ENCODE measurements at places on chromosomes 1 and 21.

DNA sequence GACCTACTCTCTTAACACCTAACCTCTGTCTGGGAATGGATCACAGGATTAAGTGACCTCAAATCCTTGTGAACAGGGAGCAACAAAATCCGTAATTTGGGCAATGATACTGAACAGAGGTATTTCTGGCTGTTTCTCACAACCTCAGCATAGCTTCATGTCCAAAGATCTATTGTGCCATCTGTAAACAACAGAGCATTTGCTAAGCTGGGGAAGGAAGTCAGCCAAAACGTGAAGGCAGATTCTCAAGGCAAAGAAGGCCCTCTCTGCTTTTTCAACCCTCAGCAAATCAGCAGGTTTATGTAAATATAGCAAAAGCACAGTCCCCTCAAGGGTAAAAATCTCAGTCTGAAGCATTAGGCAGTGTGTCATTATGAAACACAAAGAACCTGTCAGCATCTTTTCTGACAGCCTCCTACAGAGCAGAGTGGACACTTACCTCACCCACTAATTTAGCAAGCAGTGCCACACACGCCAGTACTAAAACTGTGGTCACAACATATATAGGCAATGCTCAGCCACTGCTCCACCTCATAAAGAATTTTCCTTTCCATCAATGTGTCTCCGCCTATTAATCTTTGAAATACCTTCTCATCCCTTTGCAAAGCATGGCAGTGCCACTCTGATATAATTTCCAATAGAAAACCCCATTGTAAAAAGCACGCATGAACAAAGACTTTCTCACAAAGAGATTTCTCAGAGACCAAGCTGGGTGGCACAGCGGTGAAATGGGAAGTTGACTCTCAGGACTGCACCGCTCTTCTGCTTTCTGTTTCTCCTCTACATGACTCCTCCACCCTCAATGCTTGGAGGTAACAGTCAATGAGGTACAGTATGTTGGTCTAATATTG is 188.0 kb downstream of the RERE start:
- no peak for DNase-seq

DNA sequence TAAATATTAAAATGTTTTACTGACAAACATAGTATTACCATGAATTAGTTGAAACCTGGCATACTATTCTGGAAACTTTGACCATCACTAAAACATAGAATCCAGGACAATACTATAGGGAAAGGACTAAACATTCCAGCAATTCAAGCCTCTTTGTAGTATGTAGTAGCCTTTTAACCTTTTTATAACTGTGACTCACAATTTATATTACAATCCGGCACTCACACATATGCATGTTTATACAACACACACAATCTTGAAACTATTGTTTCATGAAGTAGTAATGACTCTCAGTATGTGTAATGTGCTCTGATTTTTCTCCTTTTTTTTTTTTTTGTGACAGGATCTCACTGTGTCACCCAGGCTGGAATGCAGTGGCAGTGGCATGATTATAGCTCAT is 64.3 kb downstream of the ANKRD13C start:
- DNase-seq = no peak

DNA sequence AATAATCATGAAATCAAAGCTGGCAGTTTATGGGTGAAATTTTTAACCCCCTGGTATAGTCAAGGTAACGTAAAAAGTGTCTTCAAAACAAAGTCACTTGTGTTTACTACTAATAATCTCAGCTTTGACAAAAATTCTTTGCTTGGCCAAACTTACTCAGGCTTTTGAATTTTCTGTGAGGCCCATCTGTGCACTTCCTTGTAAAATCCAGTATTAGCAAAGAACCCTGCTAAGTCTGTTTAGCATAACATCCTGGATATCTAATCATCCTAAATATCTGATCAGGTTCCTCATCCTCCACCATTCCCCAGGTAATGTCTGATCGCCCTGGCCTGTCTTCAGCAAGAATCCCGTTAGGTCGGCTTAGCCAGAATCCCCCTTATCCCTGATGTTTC is 3.0 kb downstream of the LYST start:
- DNase-seq = no peak

- DNase-seq = no peak
These were observed 81.1 kb upstream of the ATP1B1 start for GRCh38 chr1:169025412-169025811.

DNA sequence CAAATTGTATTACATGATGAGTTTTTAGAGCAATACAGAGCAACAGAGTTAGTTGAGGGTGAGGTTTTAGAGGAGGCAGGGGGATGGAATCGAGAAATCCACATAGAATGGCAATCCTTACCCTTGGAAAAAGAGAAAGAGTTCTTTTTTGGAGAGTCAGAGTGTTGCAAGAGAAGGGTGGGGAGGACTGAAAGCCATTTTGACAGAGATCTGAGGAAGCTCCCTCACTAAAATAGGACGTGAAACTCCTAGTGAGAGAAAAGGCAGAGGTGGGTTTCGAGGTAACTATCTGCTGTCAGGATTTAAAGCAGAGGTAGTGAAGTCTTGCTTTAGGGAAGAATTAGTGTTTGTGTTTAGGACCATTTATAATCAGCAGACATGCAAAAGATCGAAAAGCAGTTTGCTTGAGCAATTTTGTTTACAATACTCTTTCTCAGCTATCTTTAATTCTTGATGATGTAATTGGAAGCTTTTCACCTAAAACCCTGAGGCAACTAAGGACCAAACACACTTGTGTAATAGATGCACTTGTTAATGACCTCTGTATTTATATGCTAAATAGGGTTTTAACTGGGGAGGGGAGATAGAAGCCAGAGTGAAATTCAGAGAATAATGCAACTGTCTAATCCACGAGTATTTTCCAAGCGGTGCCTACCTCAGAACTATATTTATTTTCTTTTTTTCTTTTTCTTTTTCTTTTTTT is 20.0 kb downstream of the ADAMTS5 start:
- DNase-seq = no peak

DNA sequence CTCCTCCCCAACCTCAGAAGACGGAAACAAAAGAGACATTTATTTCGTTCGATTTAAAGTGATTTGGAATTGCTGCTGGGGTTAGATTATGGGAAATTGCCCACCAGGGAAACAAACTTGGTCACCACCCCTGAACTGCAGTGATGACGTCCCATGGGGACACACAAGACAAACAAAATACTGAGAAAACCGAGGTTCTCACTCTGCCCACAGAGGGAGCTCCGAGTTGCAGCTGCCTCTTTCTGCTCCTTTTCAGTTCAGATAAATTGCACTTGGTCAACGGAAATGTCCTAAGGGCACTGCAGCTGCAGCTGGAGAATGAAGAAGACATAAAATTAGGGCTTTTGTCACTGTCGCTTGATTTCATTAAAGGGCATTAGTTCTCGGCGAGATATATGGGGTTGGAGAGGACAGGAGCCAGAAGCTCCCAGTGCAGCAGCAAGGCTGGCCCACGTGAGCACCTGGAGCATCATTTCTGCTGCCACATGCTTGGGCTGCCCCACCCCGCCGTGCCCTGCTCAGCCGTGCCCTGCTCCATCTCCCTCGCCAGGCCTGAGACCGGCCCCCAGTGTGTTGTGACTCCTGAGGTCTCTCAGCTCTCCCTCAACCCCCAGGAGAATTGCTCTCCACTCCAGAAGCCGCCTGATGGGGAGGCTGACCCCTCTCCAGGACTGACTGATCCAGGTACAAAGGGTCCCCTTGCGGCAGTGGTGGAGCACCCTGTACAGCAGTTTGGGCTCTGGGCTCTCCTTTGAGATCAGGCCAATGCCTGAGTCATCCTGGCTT is 231.7 kb upstream of the AJAP1 start:
- peak; percentile 45 for DNase-seq

All from renal pelvis (tissue), 12 donors.